T-helper 17 cell (primary cell): ENCODE measurements at places on chromosomes 11 and 22. TPM values are rescaled to one million over a fixed set of nuclear protein-coding genes. Genes with fewer than 3 reads are reported as not detected.
A peak's percentile ranks its signal among the peaks of the same experiment; 100 is the strongest.

GRCh38 chr22:46633334-46633890 lies 13.2 kb downstream of the GRAMD4 start:
- DNase-seq, result no peak

GRCh38 chr11:45771193-45771565 lies 33.8 kb upstream of the SLC35C1 start:
- peak; percentile 66 for DNase-seq

DNA sequence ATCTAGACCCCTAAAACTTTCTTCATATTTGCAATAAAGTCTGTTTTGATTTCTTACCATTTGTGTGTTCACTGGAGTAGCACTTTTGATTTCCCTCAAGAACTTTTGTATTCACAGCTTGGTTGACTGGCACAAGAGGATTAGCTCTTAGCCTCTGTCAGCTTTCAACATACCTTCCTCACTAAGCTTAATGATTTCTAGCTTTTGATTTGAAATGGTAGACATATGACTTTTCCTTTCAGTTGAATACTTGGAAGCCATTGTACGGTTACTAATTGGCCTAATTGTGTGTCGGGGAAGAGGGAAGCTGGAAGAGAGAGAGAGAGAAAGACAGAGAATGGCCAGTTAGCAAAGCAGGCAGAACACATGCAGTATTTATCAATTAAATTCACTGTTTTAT lies 180.5 kb downstream of the ARHGAP42 start:
- no peak for DNase-seq

CREB3L1 gene
- total RNA-seq, result not detected

F2 gene
- not detected for total RNA-seq

OR10A2 gene
- total RNA-seq, result not detected

GRCh38 chr11:16000065-16000464 lies 356.3 kb downstream of the SOX6 start:
- no peak for DNase-seq
